Neural progenitor cell (in vitro differentiated cells): ENCODE measurements at places on chromosomes 3 and 15. TPM values are rescaled to one million over a fixed set of nuclear protein-coding genes. Genes with fewer than 3 reads are reported as not detected.
A peak's percentile ranks its signal among the peaks of the same experiment; 100 is the strongest.

CLDN16 gene
- not detected in 2 replicates for total RNA-seq

DNA sequence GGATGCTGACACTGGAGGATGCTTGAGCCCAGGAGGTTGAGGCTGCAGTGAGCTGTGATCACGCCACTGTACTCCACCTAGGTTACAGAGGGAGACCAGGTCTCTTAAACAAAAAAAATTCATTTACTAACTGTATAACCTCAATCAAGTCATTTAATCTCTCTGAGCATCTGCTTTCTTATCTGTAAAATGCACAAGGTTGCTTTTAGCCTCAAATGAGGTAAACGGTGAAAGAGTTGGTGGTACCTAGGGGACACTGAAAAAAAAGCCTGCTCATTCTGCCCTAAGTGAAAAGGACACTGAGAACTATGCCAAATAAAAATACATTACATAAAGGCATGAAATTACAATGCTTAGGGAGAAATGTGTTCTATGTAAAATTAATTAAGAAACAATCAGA lies 3.4 kb downstream of the PP2D1 start:
- DNase-seq = no peak

GRCh38 chr15:39593071-39593655 lies 12.3 kb downstream of the THBS1 start:
- DNase-seq = no peak

DNA sequence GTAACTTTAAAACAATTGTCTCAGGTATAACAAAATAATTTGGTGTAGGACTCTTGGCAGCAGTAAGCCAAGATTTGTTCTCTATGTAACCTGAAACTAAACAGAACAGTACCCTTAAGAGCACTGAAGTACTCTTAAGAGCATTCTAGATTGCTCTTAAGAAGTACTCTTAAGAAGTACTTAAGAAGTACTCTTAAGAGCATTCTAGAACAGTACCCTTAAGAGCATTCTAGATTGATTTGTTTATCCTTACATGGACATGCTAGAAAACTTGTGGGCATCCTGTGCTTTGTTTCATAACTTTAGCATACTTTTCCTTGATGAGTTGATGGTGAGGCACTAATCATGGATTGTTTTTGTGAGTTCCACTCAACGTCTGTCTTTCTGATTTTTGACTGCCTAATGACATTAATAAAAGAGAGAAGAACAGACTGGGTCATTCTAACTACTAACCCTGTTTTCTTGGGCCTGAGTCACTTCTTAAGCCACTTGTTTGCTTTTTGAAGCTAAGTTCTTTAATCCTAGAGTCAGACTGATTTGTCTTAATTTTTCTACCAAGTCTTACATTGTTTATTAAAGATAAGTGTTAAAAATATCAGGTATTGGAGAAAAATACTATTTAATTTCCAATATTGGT lies 57.2 kb upstream of the UTS2B start:
- no peak for DNase-seq

DNA sequence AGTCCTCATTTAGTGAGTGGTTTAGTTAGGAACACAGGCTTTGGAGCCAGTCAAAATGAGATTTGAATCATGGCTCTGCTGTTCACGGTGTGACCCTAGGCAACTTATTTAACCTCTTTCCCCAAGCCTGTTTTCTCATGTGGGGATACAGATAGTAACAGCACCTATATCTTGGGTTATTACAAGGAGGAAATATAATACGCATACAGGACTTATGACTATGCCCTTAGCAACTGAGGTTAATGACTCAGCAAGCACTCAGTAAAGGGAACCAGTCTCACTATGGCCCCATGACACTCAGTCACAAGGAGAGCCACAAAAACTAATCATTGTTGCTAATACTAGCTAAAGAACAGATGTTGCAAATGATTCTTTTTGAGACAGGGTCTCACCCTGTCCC lies 45.9 kb downstream of the SUMF1 start:
- DNase-seq = no peak

DNA sequence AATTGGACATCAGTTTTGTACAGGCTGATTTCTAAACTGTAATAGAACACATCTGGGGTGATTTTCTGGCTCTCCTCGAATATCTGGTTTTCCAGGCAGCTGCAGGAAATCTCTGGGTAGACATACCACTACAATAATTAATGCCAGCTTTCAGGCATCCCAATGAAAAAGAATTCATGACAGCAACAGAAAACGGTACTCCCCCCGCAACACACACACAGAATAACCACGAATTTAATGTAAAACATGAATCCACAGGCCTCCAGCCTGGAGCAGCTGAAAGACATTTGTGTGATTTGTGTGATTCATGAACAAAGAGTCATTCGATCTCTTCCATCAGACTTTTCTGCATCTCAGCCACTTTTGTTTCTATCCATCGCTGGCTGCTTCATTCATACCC lies 262.2 kb downstream of the MAGI1 start:
- no peak for DNase-seq

GNB5 gene
- 36.0 and 37.8 TPM in 2 replicates for total RNA-seq

DNA sequence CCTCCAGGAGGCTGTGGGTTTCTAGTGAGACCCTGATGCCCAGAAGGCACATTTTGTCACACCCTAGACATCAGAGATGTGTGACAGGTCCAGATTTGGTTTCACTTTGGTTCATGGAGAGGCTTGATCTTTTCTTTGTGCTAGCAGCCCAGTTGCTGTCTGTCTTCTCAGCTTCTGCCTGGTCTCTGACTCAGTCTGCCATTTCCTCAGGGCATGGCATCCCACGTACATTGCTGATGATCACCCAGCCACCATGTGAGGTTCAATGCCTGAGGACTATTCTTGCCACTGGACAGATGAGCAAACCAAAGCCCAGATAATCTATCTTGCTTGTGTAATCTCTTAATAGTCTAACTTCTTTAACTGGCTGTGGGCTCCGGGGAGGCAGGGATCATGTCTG lies 144.9 kb upstream of the MRPS22 start:
- no peak for DNase-seq

- no peak for DNase-seq
These were observed 45.0 kb downstream of the SENP2 start for GRCh38 chr3:185631108-185631507.

SLCO2A1 gene
- 0.07 and 0.09 TPM in 2 replicates for total RNA-seq

DNA sequence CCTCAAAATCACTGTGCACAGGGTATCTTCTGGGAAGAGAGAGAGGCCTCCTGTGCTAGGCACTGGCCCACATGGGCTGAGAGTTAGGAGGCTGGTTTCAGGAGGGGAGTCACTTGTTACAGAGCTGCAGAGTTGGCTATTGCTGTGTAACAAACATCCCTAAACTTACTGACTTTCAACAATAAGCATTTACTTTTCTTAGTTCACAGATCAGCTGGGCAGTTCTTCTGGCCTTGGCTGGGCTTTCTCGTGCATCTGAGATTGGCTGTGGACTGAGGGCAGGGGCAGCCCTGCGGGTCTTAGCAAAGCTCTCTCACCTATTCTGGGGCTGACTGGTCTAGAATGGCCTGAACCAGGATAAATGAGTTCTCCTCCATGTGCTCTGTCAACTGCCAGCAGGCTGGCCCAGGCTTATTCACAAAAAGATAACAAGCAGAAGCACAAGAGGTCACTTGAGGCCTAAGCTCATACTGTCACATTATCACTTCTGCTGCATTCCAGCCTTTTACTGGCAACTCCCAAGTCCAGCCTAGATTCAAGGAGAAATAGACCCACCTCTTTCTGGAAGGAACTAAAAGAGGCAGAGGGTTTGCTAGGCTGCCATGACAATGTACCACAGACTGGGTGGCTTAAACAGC lies 17.2 kb upstream of the RBSN start:
- no peak for DNase-seq

GRCh38 chr3:37737134-37737533 lies 124.5 kb upstream of the CTDSPL start:
- no peak for DNase-seq

- no peak for DNase-seq
These were observed 48.5 kb upstream of the TRA2B start for GRCh38 chr3:185986198-185986777.

DNA sequence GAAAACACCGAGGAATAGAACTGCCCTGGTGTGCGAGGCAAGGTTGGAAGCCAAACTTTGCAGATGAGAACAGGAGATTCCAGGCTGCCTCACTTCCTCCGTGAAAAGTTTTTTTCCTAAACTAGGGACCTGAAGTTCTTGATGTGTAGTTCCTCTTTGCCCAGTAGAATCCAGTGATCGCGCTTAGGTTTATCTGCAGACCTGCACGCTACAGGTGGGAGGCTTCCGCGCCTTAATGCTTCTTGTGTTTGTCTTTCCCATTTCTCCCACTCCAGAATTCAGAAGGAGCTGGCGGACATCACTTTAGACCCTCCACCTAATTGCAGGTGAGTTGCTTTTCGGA lies 5.4 kb downstream of the UBE2E1 start:
- DNase-seq = peak; percentile 23

DNA sequence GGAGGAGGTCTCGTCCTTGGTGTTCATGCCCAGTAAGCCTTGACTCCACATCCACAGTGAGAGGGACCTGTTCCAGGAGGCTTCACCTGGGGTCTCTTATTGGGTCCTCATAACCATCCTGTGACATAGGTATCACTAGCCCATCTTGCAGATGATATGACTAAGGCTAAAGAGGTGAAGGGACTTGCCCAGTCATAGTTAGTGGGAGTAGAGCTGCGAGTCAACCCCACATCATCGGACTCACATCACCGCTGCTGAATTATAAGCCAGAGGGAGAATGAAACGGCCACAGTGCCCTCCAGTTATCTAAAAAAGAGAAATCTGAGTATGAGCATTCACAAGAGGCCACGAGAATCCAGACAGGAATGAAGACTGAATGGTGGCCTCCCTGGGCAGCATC lies 66.0 kb downstream of the MESD start:
- DNase-seq = no peak

BMF gene
- 8.0 and 12.1 TPM in 2 replicates for total RNA-seq

- DNase-seq = peak; percentile 90
These were observed at the start of gene PYGO1 for GRCh38 chr15:55588070-55588814. Gene PYGO1, minus strand, starts transcription at chr15:55588345. Its CDS starts 462 bp downstream, at chr15:55587883.
